NCI-H1694 treated with DMSO at 0.1 percent for 48 hours (cell line): ENCODE measurements at places on chromosomes 7 and 10.

DNA sequence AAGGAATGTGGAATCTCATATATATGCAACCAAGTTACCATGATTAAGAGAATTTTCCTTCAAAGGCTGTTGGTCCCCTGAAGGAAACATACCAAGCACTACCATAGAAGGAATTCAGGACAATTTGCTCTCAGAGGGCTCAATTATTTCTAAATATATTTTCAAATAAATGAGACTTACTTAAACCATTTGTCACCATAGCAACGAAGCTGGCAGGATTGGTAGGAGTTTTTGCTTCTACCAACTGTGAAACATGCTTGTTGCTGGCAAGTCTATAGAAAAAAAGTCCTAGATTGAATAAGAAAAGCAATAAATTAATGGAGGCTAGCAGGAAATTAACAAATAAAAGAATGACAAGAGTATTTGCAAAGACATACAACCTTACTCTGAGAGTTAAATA is 156.9 kb upstream of the NPSR1 start:
- DNase-seq = no peak

DNA sequence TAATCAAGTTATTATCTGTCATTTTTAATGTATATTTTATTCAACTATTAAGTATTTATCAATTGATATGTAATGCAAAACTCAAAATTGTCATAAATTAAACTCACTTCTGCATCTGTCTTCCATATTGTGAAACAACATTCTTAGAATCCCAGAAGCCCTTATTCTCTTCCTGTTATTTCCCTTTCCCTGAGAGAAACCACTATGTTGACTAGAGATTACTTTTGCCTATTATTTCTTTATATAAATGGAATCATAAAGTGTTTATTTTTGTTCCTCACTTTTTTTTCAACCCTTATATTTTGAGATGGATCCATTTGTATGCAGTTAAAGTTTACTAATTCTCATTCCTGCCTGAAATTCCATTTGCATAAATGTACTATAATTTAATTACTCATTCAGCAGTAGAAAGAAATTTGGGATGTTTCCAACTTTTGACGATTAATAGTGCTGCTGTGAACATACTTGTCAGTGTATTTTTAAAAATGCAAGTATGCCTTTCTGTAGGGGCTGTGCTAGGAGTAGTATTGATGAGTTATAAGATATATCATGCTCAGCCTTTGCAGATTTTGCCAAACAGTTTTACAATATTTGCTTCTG is 211.2 kb downstream of the SEMA3D start:
- no peak for DNase-seq

DNA sequence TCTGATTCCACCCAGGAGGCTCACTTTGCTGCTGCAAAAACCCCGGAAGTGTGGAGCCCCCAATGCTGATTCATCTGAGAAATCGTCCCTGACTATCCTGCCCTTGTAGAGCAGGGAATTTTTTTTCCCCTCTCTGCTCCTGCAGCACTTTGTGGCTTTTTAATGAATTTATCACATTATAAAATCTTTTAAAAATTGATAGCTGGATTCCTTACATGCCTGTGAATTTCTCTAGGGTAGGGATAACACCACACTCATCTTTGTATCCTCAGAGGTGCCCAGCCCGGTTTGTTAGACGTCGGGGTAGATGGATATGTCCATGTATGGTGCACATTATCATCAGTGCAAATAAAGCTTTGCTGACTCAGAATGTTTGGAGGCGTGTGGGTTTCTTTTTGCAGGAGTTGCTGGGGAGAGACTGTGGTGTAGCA is 185.7 kb downstream of the STK31 start:
- DNase-seq = no peak

- DNase-seq = no peak
Measured at GRCh38 chr7:31705377-31705776, 18.4 kb downstream of the PPP1R17 start.

GRCh38 chr7:41576166-41576565 is 126.7 kb downstream of the INHBA start:
- no peak for DNase-seq
